ENCODE measurements at places on chromosomes 3 and 15.

- DNase-seq: no peak
Measured at GRCh38 chr3:48989126-48989795, 780 bp upstream of the P4HTM start.

DNA sequence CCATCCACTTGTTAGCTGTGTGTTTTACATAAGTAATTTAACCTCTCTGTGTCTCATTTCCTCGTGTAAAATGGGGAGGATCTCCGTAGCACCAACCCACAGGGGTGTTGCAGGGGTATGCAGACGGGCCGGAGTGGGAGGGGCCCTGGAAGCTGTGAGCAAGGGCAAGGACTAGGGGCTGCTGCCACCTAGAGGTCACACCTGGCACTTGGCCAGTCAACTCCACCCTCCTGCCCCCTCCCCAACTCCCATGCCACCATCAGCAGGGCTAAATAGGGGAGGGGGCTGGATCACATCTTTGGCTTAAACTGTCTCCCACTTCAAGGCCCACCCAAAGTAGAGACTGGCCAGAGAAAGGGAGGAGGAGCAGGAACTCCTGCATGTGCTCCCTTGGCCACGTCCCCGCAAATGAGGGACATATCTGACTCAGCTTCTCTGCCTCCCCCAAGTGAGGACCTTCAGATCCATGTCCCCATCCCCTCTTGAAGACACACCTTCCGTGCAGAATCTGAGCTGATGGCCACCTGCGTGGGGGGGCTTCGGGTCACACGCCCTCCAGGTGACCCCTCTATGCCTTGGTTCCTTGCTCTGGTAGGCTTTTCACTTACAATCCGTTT is 2.6 kb downstream of the CCDC9B start:
- peak; percentile 57 for DNase-seq

- DNase-seq: no peak
Measured at GRCh38 chr3:39150803-39151631, 2.4 kb downstream of the CSRNP1 start.

DNA sequence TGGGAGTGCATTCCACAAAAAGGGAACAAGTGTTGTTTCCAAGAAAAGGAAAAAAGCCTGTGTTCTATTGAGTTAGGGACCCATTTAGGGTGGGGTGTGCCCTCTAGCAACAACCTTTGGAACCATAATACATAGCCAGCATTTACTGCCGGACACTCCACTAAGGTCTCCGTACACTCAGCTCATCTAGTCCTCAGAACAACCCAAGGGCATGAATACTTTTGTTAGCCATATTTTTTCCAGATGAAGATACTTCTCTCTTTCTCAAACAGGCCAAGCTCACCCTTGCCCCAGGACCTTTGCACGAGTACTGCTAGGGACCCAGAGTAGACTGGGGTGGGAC is 46.2 kb downstream of the GLDN start:
- no peak for DNase-seq

- no peak for DNase-seq
Measured at GRCh38 chr3:137762674-137763593, 1.2 kb upstream of the SOX14 start.

GRCh38 chr15:96353930-96354730 is 23.6 kb downstream of the NR2F2 start:
- DNase-seq: no peak

GRCh38 chr15:48887144-48887543 is 9.2 kb downstream of the EID1 start:
- DNase-seq: no peak

GRCh38 chr3:63089007-63089750 is 188.9 kb upstream of the SYNPR start:
- DNase-seq: no peak

DNA sequence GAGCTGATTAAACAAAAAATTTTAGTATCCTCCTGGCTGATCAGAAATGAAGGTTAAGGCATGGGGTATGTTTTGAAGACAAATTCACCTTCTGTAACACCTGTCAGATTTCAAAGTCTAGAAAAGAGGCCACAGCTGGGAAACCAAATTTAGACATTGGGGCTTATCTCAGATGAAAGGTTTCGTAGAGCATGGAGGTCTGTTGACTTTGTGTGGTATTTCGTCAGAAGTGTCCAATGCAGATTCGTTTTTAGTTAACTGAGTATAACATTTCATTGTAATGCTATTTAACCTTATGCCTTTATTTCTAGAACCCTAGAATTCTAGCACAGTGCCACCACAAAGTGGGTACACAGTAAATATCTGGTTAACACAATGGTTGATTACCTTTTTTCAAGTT is 61.7 kb downstream of the FNDC3B start:
- no peak for DNase-seq

GRCh38 chr15:97078591-97078990 is 748.1 kb downstream of the NR2F2 start:
- no peak for DNase-seq

DNA sequence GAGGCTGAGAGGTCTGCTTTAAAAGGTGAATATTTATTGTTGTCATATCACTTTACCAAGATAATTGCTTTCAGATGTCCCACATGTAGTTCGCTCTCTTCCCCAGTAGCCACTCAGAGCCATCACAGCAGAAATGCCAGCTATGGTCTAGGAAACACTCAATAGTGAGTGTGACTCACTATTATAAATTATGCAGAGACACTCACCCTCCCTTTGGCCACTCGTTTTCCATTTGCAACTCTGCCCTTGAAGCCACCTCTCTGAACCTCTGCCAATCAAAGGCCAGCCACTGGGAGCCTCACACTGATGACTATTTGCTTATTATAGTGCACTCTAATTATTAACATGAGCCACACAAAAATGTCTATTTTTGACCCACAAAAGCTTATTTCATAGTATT is 328.1 kb upstream of the ATP10A start:
- DNase-seq: no peak

- DNase-seq: no peak
Measured at GRCh38 chr3:52237657-52238172, 1.2 kb downstream of the TWF2 start.

GRCh38 chr3:125960066-125960424 is 8.9 kb upstream of the ROPN1B start:
- no peak for DNase-seq

GRCh38 chr3:66253790-66254620 is 33.2 kb downstream of the SLC25A26 start:
- DNase-seq: no peak

DNA sequence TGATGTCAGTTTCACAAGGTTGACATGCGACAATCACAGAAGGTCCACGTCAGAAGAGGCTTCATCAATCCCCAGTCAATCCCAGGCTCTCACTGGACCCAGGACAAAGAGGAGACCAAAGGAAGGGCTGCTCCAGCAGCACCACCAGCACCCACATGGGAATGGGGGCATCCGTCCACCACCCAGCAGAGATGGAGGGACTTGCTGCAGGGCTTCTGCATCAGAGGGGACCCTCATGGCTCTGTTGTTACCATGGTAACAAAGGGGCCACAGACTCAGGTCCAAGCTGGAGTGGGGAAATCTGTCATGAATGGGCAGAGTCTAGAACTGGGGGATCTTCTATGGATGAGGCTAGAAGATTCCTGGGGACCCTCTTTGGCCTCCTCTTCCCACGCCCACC is 13.1 kb downstream of the PLA2G4F start:
- no peak for DNase-seq

DNA sequence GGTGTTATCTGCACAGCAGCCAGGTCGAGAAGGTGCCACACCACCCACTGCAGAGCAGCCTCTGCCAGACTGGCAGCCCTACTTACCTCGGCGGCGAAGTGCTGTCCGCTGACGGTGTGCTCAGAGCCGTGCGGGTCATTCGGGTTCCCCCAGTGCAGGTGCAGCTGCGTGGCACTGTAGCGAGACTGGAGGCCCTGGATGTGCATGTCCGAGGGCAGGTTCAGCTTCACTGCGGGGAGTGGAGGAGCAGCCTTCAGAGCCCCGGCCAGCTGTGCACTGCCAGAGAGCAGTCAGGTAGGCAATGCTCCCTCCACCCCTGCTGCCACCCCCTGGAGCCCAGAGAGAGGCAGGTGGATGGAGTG is 36.3 kb downstream of the CA12 start:
- no peak for DNase-seq

- DNase-seq: no peak
Measured at GRCh38 chr15:90585863-90586262, 56.1 kb downstream of the CRTC3 start.

DNA sequence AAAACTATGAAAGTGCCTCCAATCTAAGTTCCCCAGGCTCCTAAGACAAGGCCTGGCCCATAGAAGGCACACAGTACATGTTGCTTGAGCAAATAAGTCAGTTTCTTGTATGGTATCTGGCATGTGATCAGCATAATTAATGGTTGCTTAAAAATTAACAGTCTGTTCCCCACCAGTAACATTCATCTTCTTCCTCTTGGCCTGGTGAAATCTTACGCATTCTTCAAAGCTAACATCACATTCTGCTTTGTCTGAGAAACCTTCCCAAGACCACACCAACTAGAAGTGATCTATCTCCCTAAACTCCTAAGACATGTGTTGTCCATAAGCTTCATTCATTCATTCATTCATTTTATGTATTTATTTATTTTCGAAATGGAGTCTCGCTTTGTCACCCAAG is 48.1 kb downstream of the LIPC start:
- no peak for DNase-seq

GRCh38 chr3:131704098-131704497 is 201.3 kb upstream of the MRPL3 start:
- DNase-seq: no peak

- DNase-seq: no peak
Measured at GRCh38 chr3:35659768-35660167, 20.4 kb downstream of the ARPP21 start.

- DNase-seq: no peak
Measured at GRCh38 chr3:124478830-124479229, 251.4 kb upstream of the UMPS start.

DNA sequence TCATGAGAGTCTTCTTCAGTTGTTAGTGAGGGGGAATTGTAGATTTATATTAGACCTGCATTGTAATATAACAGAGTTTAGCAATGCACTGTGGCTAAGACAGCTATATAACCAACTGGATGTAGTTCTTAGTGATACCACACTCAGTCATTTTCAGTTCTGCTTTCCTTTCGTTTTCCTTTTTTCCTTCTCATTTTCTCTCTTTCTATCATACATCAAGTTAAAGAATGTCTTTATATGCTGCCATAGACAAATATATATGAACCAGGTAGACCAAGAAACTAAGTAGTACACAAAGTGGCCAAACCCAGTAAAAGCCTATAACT is 43.7 kb upstream of the CD47 start:
- DNase-seq: no peak

Data from stimulated activated CD8-positive, alpha-beta memory T cell treated with anti-CD3 and anti-CD28 coated beads, Interleukin-4, amount 100 ng/mL, for 1 hour (primary cell).